Skeletal muscle cell (primary cell): ENCODE measurements at places on chromosomes 3 and 15.

- no peak for DNase-seq
Measured at GRCh38 chr15:63528138-63528659, 23.8 kb downstream of the USP3 start.

GRCh38 chr3:156455839-156456238 is 99.1 kb downstream of the SSR3 start:
- DNase-seq: no peak

- DNase-seq: no peak
Measured at GRCh38 chr3:131636266-131636775, 133.6 kb upstream of the MRPL3 start.

- no peak for DNase-seq
Measured at GRCh38 chr15:25767356-25768151, 95.6 kb downstream of the ATP10A start.

DNA sequence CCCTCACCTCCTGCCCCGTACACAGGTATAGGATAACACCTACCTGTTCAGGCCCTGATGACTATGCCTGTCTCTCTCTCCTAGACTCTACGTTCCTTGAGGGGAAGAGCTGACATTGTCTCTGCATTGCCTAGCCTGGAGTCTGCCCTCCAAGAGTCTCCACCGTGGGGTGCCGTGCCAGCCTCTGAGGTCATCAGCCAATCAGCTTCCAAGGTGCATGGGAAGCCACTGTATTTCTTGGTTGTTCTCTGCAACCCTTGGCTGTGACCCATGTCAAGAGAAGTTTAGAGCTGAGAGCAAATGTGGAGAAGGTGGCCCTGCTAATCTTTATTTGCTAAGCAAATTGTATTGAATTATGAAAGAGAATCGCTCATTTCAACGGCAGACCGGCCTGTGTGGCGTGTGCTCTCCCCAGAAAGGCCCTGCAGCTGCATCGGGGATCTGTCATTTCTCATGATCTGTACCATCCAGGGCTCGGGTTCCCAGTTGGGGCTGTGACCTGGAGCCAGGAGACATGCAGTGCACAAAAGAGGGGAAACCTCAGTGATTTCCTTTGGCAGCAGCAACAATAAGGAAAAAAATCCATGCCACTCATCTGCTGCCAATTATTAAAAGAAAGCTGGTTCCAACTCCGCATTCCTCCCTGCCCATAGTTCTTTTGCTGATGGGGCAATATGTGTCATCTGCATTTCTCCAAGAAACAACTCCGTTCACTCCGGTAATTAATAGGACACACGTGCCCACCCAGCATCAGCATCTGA is 182.2 kb downstream of the MEGF11 start:
- no peak for DNase-seq

DNA sequence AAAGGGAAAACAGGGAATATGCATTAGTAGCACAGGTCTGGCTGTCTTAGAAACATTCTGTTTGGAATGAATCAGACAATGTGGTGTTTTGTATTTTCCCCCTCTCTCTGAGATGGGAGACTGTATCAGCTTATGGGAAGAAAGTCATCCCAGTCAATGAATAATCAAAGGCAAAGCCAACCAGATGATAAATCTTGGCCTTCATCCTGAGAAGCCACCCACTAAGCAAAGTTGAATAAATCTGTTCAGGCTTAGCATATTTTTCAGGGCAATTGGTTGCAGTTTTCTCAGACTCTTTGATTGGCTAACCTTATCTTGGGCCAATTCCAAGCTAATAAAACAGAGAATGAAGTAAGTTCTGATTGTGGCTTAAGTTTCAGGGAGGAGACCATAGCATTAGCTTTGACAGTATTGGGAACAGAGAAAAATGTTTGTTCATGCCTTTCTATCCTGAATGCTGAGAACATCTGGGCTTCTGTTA is 63.6 kb upstream of the ARL8B start:
- peak; percentile 87 for DNase-seq

DNA sequence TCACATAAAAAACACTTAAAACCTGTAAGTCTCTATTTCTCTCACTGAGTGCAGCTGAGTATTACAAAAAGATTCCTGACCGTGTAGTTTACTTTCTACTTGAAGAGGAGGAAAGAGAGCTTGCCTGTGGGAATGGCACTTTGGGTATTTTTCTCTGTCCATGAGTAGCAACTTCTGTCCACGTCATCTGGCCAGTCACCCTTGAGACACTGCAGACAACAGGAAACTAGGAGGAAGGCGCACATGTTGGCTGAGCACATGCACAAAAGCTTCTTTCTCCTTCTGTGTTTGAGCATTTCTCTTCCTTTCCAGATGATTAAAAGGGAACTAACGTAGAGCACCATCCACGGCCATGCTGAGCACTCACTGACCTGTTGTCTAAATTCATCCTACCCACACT is 19.7 kb downstream of the STARD5 start:
- DNase-seq: no peak

GRCh38 chr3:143031327-143031726 is 30.0 kb downstream of the U2SURP start:
- no peak for DNase-seq

GRCh38 chr15:31257286-31257685 is 69.3 kb upstream of the KLF13 start:
- no peak for DNase-seq

DNA sequence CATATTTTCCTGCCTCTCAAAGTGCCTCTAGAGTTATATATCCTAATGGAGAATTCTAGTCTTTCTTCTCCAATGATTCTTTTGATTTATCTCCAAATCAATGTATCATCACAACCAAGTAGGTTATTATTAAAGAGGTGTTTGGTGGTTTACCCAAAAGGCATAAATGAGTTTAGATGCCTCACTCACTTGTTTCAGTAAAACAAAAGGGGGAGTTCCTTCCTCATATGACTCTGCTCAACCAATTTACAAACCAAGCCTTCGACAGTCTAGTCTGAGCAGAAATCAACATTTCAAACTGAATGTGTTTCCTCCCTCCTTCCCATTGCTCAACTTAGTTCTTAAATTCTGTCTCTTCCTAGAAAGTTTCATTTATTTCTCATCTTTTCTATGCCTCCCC is 116.5 kb downstream of the TNIK start:
- no peak for DNase-seq

DNA sequence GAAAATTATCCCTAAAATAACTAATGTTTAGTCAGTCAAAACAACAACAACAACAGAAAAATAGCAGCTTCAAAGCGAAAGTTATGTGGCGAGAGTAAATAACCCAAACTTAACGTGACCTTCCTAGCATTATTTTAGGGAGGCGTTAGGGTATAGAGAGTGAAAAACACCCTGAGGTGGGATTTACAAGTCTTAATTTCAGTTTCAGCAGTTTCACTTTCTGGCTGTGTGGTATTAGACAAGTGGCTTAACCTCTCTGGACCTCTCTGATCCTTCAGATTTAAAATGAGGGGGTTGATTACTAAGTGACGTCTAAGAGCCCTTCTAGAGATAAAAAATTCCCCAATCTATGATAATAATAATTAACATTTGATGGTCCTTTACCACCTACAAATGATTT is 291.2 kb downstream of the ZBTB20 start:
- no peak for DNase-seq

- no peak for DNase-seq
Measured at GRCh38 chr3:196489747-196490146, 13.8 kb downstream of the RNF168 start.

- DNase-seq: peak; percentile 43
Measured at GRCh38 chr15:89090791-89091626, 2.8 kb downstream of the ABHD2 start.

DNA sequence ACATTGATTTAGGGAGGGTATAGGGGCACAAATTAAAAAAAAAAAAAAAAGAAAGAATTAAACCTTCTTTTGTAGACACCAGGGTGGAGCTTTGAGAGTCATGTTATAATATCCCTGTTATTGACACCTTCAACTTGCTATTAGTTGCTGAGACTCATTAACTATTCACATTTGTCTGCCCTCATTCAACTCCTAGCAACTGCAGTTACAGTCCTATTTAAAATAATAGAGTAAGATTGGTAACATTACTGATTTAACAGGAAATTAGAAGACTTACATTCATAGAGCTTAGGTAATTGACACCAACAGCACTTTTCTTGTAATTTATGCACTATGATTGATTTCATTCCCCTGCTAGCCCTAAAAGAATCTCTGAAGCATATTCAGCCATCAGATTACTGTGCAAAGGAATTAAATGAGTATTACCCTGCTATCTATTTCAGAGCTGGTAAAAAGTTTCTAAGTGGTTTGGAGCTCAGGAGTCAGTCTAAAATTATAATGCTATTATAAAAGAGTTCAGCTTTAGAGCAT is 148.8 kb upstream of the TBL1XR1 start:
- no peak for DNase-seq

GRCh38 chr15:70796516-70797310 is 33.4 kb upstream of the UACA start:
- DNase-seq: no peak

DNA sequence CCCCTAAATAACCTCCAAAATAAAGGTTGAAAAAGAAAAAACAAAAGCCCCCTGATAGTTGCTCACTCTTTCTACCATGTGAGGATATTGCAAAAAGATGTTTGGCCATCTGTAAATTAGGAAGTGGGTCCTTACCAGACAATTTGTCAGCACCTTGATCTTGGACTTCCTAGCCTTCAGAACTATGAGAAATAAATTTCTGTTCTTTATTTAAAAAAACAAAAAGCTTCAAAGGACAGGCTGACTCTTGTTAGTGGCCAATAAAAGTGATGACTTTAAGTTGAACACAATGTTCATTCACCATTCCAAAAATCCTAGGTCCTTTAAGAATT is 103.5 kb downstream of the CBLB start:
- DNase-seq: no peak

DNA sequence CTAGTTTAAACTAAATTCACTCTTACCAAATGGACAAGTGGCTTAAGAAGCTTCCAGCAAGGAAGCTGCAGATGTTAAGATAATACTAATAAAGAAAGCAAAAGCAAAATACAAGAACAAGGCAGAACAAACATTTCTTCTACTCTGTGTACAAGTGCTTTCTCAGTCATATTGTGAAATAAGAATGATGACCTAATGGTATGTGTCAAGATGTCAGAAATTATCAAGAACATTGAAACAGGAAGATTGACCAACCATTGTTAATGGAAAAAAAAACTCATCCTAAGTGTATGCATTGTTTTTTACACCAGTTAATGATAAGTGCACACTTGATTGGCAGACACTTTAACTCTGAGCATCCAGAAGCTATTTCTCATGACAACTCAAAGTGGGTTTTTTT is 65.4 kb upstream of the P2RY1 start:
- no peak for DNase-seq

- DNase-seq: no peak
Measured at GRCh38 chr3:108380128-108380795, 83.9 kb downstream of the HHLA2 start.

DNA sequence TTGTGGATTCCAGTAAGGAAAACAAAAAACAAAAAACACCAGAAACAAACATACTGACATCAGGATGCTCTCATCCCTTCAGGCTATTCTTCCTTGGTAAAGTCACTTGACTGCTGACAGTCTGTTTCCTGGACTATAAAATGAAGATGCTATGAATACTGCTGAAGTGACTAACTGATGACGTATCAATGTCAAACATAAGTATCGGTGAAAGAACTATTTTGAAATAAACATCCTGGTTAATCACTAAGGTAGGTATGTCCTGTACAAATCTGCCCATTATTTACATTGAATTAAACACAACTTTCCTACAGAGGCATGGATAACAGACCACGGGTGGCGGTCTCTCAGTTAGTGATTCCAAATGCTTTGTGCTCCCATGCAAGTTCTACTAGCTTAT is 45.9 kb downstream of the CHAC1 start:
- peak; percentile 25 for DNase-seq

GRCh38 chr15:90362936-90363212 is 10.8 kb downstream of the ZNF774 start:
- DNase-seq: peak; percentile 74

DNA sequence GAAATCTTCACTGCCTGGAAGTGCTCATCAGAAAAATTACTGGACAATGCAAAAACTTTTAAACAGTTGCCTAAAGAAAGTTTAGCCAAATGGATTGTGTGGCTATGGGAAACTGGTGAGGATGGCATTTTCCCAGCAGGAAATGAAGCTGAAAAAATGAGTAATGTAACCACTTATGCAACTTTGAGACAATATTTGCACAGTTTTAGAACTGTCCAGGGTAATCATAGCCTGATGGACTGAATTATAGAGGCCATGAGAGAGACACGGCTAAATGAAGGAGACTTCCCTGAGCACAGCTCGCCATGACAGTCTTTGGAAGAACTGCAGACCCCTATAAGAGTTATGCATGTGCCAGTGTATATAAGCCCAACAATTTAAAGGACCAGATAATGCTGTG is 881.5 kb downstream of the VGLL3 start:
- DNase-seq: no peak

GRCh38 chr15:40092256-40092978 is 16.3 kb downstream of the BMF start:
- peak; percentile 90 for DNase-seq

DNA sequence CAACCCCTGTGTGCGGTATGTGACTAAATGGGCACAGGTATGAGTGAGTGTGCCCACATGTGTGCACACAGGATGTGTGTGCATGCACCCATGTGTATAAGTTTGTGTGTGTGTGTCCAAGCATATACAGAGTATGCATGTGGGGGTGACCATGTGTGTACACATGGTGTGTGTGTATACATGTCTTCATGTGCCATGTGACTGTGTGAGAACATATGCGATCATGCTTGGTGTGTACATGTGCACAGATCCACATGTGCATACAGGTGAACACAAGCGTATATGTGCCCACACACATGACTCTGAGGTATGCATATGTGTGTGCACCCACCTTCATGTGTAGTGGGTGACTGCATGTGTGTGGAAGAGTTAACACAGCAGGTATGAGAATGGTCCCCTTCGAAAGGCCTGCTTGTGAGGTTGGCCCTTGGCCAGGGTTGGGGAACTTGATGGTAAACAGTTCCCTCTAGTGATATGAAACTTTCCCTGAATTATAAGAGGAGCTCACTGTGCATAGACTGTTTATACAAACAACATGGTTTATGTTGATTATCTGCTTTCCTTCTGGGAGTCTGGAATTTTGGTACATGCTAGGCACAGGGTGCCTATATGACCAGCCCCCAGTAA is 10.3 kb downstream of the PFKFB4 start:
- DNase-seq: no peak

DNA sequence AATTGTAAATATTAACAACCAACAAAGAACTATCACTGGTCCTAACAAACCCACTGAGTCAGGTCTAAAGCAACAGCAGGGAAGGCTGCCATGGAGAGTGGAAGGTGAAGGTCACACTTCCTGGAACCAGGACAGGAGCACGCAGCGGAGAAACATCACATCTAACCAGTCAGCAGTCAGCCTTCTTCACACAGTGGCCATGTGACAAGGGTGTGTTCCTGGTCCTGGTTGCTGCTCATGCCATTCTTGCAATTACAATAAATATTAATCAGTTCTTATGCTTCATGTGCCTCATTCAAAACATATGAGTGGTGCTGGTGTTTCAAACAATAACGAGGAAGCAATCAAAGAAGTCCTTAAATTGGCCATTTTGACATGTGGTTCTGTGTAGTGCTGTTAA is 162.8 kb downstream of the ARRDC4 start:
- DNase-seq: no peak

- no peak for DNase-seq
Measured at GRCh38 chr15:89363133-89363532, 28.5 kb upstream of the POLG start.

- no peak for DNase-seq
Measured at GRCh38 chr3:2568156-2568555, 469.5 kb downstream of the CNTN4 start.
